Progenitor cell of endocrine pancreas (in vitro differentiated cells): ENCODE measurements at places on chromosomes 3 and 15. TPM values are rescaled to one million over a fixed set of nuclear protein-coding genes. Genes with fewer than 3 reads are reported as not detected.

- no peak for DNase-seq
Observed at GRCh38 chr15:99537344-99537743, 28.4 kb upstream of the MEF2A start.

GRCh38 chr3:178500631-178501030, 35.6 kb upstream of the KCNMB2 start:
- DNase-seq: no peak

GRCh38 chr3:13016083-13016720, 57.0 kb downstream of the IQSEC1 start:
- DNase-seq: no peak

FILIP1L gene
- total RNA-seq: 19.4 and 29.6 TPM in 2 replicates

- DNase-seq: no peak
Observed at GRCh38 chr3:172057059-172057458, 17.7 kb downstream of the FNDC3B start.

DNA sequence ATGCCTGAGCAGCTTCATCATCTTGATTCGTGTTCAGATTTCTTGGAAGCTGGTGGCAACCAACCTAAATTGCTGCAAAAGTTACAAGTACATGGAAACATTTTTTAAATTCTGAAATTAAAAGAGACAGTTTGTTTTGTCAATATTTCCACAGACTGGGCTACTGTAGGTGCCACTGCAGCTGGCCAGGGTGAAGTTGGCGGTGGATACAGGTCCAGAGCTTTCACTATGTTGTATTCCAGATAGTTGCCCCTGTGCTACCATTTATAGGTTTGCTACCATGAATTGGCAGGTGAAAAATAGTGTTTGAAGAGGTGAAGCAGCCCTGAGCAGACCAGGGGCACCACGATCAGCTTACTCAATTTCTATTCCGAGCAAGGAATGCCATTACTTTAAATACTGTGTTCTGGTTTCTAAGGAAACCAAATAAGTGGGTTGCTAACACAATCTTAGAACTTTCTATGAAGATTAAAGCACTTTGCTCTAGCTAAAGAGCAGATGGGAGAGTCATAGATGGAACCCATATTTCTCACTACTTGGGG, 21.2 kb upstream of the SHC4 start:
- DNase-seq: no peak

DNA sequence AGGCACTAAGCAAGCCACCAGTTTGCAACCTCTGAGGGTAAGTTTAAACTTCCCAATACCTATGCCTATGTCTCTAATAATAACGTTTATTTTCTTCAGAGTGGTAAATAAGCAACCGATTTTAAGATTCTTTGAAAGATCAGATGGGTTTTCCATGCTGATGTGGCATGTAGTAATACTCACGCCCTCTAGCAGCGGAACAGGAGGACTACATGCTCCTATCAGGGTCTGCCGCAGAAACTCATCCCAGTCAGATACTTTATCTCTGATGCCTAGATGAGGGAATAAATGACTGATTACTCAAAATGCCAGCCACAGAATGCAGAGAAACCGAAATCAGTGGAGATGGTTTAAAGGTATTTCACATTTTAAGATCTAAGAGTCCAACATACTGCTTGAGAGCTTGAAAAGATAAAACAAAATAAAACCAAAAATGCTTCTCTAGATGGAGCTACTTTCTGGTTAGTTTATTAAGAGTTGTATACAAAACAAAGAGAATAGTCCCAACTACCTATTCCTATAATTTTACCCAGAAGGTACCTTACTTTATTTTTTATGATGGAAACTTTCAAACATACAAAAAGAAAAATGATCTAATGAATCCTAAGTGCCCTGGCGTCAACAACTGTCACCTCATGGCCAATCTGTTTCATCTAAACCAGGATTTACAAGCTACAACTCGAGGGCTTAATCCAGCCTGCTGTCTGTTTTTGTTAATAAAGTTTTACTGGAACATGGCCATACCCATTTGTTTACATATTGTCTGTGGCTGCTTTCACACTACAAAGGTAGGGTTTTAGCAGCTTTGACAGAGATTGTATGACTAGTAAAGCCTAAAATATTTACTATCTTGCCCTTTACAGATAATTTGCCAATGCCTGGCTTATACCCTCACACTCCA, 37.5 kb upstream of the STIMATE start:
- no peak for DNase-seq

GRCh38 chr15:46174122-46174521, 539.3 kb downstream of the SQOR start:
- DNase-seq: no peak

GRCh38 chr15:60384526-60385126, 13.2 kb downstream of the ANXA2 start:
- DNase-seq: no peak

SPTBN5 gene
- 6.6 and 7.9 TPM in 2 replicates for total RNA-seq

POC1A gene
- 14.4 and 14.5 TPM in 2 replicates for total RNA-seq

GRCh38 chr3:73049319-73049718, 12.1 kb upstream of the EBLN2 start:
- no peak for DNase-seq

GRCh38 chr15:63160638-63161037, 3.4 kb upstream of the RPS27L start:
- no peak for DNase-seq

DNA sequence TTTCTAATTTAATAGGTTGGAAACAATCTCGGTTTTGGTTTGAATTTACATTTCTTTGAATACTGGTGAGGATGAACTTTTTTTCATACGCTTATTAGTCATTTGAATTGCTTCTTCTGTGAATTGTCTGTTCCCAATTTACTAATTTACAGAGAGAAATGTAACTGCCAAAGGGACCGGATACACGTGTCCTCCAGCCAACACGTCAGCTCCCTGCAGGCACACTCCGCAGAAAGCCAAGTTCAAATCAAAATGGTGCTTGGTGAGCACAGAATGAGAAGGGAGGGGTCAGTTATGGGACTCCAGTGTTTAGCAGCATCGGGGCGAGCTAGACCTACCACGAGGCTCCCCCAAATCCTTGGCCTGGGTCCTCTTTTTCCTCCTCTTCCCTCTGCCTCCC, 10.8 kb upstream of the TSEN2 start:
- DNase-seq: no peak

GRCh38 chr3:8996681-8997121, 33.4 kb upstream of the RAD18 start:
- DNase-seq: no peak

DNA sequence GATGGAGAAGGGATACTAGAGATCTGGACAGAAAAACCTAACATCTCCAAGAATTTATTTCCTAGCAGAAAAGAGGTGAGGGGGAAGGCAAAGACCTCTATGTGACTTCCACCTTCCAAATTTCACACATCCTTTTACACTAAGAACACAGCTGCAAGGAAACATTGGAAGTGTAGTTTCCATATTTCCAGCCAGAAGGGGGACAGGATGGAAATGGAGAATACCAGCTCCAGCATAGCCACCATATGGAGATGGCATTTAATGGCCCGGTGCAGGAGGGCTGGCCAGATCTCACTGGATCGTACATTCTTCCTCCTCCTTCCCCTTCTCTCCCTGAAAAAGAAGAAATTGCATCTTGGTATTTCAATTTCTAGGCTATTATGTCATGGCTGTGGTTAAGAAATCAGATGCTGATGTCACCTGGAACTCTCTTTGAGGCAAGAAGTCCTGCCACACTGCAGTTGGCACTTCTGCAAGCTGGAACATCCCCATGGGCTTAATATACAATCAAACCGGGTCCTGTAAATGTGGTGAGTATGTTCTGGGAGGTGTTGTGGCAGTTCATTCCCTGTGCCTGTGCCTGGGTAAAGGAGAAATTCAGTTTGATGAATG, 36.9 kb upstream of the TF start:
- DNase-seq: no peak

DNA sequence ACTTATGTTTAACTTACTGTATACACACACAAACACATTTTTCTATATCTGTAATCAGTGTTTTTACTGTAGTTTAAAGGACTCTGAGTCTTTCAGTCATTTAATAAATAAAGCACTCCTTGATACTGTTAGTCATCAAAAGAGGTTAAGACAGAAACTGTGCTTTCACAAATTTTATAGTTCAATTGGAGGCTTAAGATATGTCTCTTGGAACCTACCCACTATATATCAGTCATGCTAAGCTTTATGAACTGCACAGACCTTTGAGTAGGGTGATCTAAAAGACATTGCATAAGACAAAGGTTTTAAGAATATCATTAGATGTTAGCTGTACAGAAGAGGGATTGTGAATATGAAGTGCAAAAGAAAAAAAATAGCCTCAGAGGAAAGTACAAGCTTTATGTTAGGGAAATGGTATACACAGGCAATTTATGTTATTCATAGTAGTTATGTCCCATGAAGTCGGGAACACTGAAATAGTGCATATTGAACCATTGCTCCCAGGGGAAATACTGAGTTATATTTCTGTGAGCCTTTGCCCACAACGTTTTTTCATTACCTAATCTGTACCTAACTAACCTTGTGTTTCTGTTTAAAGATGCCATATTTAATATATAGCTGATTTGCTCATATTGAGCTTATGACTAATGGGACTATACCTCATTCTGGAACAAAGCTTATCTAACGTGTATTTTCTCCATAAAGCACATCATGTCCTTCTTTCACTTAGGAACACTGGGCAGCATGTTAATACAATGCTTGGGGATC, 19.7 kb downstream of the CHMP2B start:
- DNase-seq: no peak

GRCh38 chr3:111917300-111917699, 58.2 kb downstream of the PHLDB2 start:
- no peak for DNase-seq

- DNase-seq: no peak
Observed at GRCh38 chr3:35663471-35663870, 24.1 kb downstream of the ARPP21 start.

DNA sequence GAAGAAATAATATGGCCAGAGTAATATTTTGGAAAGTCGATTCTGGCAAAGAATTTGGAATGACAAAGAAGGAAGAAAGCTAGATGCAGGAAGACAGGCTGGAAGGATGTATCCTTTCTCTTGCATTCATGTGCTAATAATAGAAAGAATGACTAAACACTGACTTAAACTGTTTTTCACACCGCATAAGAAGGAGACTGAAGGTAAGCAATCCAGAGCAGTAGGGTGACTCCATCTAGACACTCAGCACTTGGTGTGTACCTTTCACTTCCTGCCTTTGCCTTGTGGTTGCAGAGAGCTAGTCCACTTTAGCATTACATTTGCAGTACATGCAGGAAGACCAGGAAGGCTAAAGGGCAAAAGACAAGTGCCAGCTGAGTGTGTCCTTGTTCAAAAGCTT, 234.6 kb downstream of the RBMS3 start:
- DNase-seq: no peak

GRCh38 chr15:79067072-79067833, 23.3 kb downstream of the RASGRF1 start:
- no peak for DNase-seq

DNA sequence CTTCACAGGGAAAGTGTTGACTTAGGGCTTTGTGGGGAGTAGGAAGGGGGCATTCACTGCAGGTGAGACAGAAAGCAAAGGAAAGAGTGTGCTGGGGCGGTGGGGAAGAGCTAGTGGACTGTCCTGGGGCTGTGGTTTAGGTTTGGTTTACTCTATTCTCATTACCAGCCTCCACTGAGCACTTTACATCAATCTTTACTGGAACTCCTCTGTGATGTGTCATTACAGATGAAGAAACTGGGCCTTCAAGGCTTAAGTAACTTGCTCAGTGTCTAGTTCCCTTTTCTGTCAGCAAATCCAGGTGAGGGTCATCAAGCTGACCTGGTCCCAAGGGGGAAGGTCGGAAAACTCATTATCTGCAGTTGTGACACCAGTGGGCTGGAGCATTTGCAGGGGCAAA, 120.2 kb upstream of the PFN2 start:
- no peak for DNase-seq

DNA sequence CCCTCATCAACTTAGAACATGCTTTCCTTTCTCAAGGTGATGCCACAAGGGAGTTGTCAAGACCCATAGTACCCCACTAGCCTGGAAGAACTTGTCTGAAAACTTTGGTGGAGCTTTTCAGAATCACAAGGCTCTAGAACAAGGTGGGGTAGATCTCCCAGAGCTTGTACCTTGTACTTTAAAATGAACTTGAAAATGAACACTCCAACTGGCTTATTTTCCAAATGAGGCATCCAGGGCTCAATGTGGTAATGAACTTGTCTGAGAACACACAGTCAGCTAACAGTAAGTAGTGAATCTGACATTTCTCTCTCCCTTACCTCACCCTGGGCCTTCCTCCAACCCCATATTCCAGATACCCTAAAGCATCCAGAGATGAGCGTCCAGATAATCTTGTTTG, 81.8 kb upstream of the THBS1 start:
- no peak for DNase-seq

DNA sequence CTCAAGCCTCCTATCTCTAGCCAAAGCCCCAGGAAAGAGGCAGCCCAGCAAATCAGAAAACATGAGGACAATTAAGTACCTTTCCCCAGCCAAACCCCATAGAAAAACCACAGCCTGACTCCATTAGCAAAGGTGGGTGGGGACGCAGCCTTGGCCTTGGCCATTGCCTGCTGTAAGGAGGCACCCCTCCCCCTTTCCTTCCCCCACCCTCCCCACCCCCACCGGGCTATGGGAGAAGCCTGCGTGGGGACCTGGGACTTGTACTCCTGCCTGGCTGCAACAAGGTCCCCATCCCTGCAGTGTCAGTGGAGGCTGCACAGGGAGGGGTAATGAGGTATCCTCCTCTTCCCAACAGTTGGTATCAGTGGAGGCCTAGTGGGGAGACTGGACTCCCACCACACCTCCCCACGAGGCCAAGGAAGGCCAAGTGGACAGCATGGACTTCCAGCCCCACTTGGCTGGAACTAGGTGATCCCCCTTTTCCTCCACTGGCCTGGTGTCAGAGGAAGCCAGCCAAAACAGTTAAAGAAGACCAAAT, 20.5 kb downstream of the PRR23E start:
- no peak for DNase-seq

- DNase-seq: no peak
Observed at GRCh38 chr3:45943207-45943846, at the start of gene CXCR6. TSS of gene CXCR6 (plus strand) at chr3:45943464. CDS start at chr3:45946482, 3,018 bp downstream.

B2M gene
- total RNA-seq: 133 and 139 TPM in 2 replicates

UNC13C gene
- 7.3 and 7.7 TPM in 2 replicates for total RNA-seq

DNA sequence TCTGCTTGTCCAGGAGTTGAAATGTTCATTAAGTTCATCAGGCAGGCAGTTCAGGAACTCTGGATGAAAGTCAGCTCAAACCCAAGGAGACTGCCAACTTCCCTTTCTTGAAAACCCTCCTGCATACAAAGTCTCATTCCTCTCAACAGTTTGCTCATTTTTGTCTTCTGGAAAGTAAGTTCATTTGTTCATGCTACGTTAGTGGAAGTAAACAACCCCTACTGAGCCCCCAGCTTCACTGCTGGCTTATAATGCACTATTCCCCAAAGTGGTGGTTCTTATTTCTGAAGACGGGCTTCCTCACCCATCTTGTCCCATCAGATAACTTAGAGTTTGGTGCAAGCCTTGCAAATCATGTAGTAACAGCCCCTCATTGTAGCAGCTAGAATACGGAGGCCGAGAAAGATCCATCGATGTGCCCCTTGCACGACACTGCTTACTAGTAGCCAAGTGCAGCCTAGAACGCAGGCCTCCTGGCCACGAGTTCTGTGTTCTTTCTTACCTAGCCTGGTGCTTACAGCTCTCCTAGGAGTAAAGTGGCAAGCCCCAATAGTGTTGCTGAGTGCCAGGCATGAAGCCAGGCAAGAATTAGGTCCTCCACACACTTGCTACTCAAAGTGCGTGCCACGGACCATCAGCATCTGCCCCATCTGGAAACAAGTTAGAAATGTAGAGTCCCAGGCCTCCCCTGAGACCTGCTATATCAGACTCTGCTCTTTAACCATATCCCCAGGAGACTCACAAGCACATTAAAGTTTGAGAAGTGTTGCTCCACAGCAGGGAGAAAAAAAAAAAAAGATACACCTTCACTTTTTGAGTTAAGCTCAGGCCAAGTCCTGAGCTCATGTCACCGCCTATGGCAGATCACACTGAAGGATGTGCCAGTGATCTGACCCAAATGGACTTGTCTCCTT, 82.5 kb downstream of the RFTN1 start:
- DNase-seq: no peak
